ENCODE measurements at places on chromosomes 11 and 22. TPM values are rescaled to one million over a fixed set of nuclear protein-coding genes. Genes with fewer than 3 reads are reported as not detected.

The XKR3 gene
- total RNA-seq = not detected

The EWSR1 gene
- total RNA-seq = 327 TPM

The OR4C13 gene
- not detected for total RNA-seq

The GSTT2 gene
- total RNA-seq = not detected

The MPST gene
- total RNA-seq = 17.8 TPM

The CNIH2 gene
- total RNA-seq = 2.7 TPM

The TRIM6 gene
- total RNA-seq = not detected

The XPNPEP3 gene
- total RNA-seq = 18.7 TPM

The SAMM50 gene
- total RNA-seq = 61.3 TPM

The APBB1 gene
- 41.7 TPM for total RNA-seq

The ISX gene
- not detected for total RNA-seq

Measured in CD8-positive, alpha-beta memory T cell (primary cell).